ENCODE measurements at places on chromosomes 2 and 18. TPM values are rescaled to one million over a fixed set of nuclear protein-coding genes. Genes with fewer than 3 reads are reported as not detected.

CD226 gene
- 0.23 TPM for total RNA-seq

RAB6D gene
- total RNA-seq, result 0.14 TPM

MLPH gene
- total RNA-seq, result 10.3 TPM

SRSF7 gene
- 299 TPM for total RNA-seq

STARD6 gene
- total RNA-seq, result not detected

ZNF804A gene
- total RNA-seq, result not detected

UBR3 gene
- 14.3 TPM for total RNA-seq

ATF2 gene
- 42.5 TPM for total RNA-seq

CFAP221 gene
- 0.14 TPM for total RNA-seq

GLB1L gene
- 5.2 TPM for total RNA-seq

SERPINB4 gene
- total RNA-seq, result 0.53 TPM

STK39 gene
- 22.1 TPM for total RNA-seq

POMC gene
- total RNA-seq, result 4.4 TPM

SCTR gene
- 0.09 TPM for total RNA-seq

GRCh38 chr18:47995654-47996053 is 65.2 kb upstream of the SMAD2 start:
- no peak for DNase-seq

GRCh38 chr2:176637486-176638166 is 368.4 kb downstream of the MTX2 start:
- peak; percentile 56 for DNase-seq

- DNase-seq, result no peak
Observed at GRCh38 chr2:120454654-120455385, 108.9 kb downstream of the INHBB start.

GRCh38 chr2:88452565-88452905 is at the start of gene FOXI3:
FOXI3 (minus strand) TSS chr2:88452693; CDS start chr2:88452535, 158 bp downstream.
- peak; percentile 47 for DNase-seq

DNA sequence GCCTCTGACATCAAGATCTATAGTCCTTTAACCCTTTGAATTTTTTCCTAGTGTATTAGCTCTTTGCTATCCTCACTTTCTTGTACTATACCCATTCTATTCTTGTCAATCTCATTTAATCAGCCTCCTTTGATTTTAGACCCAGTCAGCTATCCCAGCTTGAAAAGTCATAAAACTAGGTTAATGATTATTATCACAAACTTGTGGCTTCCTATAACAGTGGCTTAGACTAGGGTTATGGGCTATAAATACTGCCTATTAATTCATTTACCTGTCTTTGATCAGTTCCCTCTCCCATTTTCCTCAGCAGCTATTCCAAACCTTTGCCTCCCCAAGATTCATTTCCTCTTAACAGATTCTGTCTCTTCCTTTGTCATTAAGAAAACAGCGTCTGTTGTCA is 174.8 kb downstream of the UBR3 start:
- no peak for DNase-seq

DNA sequence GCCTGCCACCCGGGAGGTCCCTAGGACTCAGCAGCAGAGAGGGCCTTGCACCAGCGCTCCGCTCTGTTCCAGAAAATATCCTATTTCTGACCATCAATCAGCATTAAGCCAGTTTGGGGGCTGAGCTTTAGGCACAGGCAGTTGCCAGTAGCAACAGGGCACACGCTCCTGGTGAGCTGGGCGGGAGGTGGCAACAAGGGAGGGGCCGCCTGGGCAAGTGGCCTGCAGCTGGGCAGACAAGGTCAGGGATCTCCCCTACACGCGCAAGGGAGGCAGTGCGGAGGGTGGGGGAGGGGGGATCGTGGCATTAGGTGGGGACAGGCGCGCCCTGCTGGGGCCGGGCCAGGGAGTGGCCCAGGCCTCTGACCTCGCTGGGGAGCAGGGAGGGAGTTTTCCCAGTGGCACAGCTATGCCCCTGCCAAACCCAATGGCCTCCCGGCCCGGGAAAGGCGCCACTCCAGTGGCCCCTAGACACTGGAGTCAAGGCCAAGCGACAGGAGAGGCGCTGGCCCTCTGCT is 302.8 kb downstream of the NCKAP5 start:
- DNase-seq, result peak; percentile 35

DNA sequence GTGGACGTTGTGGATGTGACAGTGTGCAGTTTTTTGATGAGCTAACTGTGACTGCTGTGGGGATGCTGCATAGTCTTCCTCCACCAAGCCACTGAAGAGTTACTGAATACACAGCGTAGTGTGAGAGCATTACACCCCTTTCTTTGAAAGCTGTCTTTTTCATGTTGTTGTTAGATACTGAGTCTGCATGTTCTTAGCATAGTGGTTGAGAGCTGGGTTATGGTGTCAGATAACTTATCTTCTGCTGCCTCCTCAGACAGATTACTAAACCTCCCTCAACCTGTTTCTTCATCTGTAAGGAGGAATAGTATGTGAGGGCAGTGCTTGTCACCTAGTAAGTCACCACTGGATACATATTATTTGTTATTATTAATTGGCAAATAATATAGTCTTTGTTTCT is 63.2 kb downstream of the CEP192 start:
- no peak for DNase-seq

DNA sequence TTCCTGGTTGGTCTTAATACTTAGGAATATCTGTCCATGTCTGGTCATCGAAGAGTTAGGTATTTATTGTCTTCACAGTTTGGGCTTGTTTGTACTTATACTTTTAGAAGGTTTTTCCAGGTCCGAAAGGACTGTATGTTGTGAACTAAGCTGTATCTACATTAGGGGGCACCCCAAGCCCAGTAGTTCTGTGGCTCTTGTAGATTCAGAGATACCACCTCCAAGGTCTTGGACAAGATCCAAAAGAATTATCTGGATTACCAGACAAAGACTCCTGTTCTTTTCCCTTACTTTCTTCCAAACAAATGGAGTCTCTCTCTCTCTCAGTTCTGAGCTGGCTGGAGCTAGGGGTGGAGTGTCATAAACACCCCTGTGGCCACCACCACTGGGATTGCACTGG is 328.7 kb downstream of the ZNF804A start:
- DNase-seq, result no peak

DNA sequence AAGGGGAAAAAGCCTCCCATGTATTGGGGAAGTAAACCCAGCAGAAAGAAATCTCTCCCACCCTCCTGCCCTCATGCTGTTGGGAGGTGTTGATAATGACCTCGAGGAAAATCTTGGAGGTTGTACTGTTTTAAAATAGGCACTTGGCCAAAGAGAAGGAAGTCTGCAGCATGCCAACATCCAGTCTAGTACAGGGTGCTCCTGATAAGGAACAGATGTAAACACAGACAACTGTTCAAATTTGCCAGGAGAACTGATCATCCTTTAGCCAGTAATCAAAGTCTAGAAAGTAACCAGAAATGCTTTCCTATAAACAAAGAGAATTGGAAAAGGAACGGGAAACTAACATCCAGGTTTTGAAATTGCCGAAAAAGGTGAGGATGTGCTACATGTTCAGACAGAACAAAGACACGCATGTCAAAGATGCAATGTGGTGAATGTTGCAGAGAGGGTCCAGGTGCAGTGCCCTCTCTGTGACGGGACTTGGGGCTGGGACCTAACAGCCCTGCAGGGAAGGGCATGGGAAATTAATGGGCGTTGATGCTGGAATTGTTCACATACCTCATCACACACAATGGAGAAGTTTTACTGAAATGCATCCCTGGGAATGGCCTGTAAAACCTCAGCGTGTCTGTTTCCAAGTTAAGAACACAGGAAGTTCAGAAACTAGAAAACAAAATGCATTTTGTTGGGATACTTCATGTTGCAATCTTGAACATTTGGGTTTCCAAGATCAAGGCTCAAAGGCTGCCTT is 125.7 kb upstream of the RND3 start:
- no peak for DNase-seq

- DNase-seq, result no peak
Observed at GRCh38 chr2:10771786-10772185, 40.8 kb downstream of the PDIA6 start.

GRCh38 chr2:191311627-191312026 is 66.4 kb downstream of the MYO1B start:
- DNase-seq, result no peak

GRCh38 chr18:51340332-51340731 is 142.9 kb upstream of the MEX3C start:
- no peak for DNase-seq

- no peak for DNase-seq
Observed at GRCh38 chr2:44745922-44746766, 195.4 kb upstream of the SIX3 start.

GRCh38 chr2:102271844-102272243 is 39.5 kb upstream of the IL1RL1 start:
- DNase-seq, result no peak

GRCh38 chr18:26440644-26441043 is 107.7 kb downstream of the KCTD1 start:
- no peak for DNase-seq

GRCh38 chr2:8581601-8582041 is 100.2 kb upstream of the ID2 start:
- DNase-seq, result no peak

DNA sequence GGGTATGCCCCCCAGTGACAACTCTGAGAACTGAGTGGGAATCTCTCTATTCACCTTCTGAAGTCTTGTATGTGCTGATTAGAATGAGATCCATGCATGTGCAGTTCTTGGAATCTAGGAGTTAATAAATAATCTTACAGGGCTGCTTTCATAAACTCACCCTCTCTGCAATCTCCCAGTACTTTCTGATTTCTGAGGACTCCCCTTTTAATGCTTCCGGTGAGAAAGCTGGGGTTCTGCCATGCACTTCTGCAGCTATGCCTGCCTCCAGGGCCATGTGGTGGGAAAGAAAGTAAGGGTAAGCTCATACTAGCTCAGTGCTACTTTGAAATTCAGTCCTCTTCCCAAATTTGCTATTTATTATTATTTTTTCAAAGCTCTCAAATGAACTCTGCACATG is 432.9 kb downstream of the MTX2 start:
- no peak for DNase-seq

DNA sequence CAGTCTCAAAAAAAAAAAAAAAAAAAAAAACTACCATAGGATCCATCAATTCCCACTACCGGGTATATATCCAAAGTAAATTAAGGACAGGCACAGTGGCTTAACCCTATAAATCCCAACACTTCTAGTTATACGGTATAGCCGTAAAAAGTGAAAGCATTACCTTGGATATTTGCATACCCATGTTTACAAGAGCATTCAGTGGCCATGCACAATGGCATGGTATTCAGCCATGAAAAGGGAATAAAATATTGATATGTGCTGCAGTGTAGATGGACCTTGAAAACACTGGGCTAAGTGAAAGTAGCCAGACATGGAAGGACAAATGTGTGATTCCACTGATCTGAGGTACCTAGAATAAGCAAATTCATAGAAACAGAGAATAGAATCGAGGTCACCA is 111.8 kb upstream of the CAB39 start:
- no peak for DNase-seq

GRCh38 chr2:188474316-188474715 is 182.6 kb downstream of the GULP1 start:
- DNase-seq, result no peak

DNA sequence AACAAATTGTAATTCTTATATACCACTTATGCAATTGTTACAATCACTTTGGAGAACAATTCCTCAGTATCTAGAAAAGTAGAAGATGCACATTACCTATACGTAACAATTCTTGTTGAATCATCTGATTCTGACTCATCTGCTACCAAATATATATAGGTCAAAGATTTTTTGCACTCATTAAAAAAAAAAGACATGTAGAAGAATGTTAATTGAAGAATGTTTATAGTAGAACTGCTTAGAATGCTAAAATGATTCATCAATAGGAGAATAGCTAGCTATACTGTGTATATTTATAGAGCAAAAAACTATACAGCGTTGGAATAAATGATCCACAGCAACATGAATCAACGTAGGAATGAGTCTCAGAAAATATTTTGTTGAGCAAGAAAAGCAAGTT is 29.5 kb upstream of the STAT1 start:
- DNase-seq, result no peak

- DNase-seq, result no peak
Observed at GRCh38 chr2:20913491-20913890, 90.6 kb upstream of the LDAH start.

GRCh38 chr18:61943175-61943964 is 50.6 kb upstream of the RNF152 start:
- no peak for DNase-seq

- peak; percentile 10 for DNase-seq
Observed at GRCh38 chr18:48020337-48021250, 90.1 kb upstream of the SMAD2 start.

- no peak for DNase-seq
Observed at GRCh38 chr2:59232394-59233165, 991.5 kb upstream of the FANCL start.

GRCh38 chr2:189129971-189130370 is 49.6 kb downstream of the COL5A2 start:
- DNase-seq, result no peak

DNA sequence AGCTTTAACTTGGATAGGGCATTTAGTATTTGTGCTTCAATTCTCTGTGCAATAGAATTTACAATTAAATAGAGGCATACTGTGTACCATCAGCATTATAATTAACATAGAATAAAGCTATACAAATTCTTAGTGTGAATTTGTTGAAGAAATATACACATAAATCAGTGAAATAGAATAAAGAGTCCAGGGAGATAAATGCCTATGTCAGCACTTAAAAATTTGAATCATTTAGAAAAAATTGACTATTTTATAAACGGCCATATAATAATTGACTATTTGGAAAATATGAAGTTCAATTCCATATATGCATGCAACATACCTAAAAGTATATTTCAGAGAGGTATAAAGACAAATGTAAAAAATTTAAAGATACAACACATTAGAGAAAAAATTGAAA is 348.7 kb downstream of the NR4A2 start:
- no peak for DNase-seq

DNA sequence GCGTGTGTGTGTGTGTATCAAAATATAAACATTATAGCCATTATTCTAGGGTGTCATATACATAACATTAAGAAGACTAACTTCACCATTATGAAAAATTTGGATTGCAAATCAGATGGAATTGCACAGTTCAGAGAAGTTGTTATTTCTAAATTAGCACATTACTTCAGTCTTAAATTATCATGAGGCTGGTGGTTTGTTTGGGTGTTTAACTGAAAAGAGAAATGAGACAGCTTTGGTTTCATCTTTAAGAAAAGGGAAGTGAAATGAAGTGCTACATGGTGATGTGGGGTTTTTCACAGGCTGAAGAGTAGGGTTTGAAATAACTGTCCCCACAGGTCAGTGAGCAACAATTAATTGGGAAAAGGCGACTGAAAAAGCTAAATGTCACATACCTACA is 161.2 kb upstream of the XIRP2 start:
- DNase-seq, result no peak

DNA sequence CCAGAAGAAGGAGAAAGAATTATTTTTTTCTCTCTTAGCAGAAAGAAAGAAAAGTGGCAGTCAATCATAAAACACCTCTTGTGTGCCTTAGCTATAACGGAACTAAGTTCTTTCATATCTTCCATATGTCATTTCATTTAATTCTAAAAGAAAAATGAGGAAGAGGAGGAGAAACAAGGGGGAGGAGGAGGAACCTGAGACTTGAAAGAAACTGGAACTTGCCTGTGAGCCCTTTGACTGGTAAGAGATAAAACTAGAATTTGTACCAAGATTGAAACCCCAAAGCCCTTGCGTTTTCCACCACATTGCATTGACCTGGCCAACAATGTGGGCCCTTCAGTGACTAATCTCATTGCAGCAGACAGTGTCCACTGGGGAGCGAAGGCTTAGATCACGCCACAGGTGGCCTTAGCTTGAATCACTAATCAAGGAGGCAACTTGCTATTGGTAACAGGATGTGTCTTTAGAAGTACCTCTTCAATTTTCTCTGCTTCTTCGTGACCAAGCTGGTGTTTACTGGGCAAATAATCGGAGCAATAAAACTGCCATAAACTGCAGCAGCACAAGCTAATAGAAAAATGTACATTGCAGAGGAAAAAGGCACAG is 307.9 kb downstream of the CLIP4 start:
- DNase-seq, result no peak

All from WTC11 (cell line).